ENCODE measurements at places on chromosomes 2 and 18.

GRCh38 chr2:201680743-201681142 lies 17.7 kb downstream of the MPP4 start:
- no peak for DNase-seq

- DNase-seq: no peak
Observed at GRCh38 chr2:197079832-197080555, 153.5 kb upstream of the PGAP1 start.

- DNase-seq: no peak
Observed at GRCh38 chr18:30481871-30482270, 560.7 kb downstream of the DSC3 start.

DNA sequence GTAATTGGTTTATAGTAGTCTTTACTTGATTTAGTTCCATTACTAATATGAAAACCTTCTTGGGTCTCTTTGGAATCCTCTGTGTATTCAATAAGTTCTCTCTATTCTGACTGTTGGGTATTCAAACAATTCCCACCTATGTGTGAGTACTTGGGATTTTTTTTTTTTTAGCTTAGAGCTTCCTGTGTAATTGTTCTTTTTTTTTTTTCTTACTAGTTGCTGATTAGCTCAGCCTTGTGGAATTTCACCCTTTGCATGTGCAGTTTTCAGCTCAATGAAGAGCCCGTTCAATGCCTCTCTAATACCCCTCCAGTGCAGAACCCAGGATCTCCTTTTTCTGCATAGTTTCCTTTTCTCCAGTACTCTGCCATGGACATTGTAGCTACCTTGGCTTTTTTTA lies 339.1 kb upstream of the GALNT5 start:
- no peak for DNase-seq

DNA sequence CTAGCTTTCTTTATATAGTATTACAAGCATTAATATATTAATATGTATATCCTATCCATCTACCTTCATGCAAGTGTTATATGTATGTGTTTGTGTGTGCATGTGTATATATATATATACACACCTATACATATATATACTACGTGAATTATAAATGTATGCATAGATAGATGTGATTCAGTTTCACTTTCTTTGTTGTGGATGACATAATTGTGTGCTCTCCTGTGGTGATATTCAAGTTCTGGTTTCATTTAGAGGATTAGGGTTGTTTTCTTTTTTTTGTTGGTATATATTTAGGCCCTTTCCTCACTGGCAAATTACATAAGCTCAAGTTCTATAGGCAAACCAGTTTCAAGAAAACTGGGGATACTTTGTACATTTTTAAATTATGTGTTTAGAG lies 225.7 kb upstream of the FANCL start:
- DNase-seq: no peak

DNA sequence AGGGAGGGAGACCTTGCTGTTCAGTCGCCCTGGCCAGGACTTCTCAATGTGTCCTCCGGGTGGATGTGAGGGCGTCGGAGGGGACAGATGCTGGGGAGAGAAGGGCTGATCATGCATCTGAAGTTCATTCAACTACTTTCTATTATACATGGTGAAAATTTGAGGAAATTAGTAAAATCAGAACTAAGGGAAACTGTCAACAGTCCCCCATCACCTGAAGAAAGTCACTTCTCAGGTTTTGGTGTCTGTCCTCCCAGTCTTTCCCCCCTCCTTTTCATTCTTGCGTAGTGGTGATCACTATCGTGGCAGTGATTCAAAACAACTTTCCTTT lies 17.4 kb upstream of the ACKR3 start:
- DNase-seq: no peak

DNA sequence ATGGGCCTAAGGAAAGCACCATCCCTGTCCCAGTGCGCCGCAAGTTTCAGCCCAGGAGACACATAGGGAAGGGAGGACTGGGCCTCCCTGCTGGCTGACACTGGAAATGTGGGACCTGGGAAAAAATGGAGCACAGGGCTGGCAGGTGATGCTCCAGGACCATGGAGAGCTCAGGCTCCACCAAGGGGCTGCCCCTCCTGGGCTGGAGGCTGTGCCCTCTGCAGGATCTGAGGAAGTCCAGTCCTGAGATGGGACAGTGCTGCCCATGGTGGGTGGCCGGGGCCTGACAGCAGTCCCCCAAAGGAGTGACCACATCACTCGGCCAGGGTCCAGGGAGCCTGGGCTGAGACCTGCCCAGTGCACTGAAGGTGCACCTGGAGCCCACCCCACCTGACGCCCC lies 108.6 kb upstream of the TEKT4 start:
- DNase-seq: no peak

DNA sequence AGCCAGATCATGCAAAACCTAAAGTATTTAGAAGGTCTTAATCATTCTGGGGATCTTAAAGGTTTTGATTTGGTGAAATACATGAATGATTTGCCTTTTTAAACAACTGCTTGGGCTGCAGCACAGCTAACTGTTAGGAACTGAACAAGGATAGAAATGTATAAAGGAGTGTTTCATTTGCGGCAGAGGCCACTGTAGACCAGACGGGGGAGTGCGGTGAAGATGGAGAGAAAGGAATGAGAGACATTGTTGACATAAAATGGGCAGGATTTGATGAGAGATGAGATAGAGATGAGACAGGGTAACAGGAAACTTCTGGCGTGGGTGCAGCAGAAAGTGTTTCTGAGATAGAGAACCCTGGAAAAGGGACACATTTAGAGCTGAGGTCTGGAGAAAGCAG lies 308.1 kb downstream of the TMX3 start:
- no peak for DNase-seq

DNA sequence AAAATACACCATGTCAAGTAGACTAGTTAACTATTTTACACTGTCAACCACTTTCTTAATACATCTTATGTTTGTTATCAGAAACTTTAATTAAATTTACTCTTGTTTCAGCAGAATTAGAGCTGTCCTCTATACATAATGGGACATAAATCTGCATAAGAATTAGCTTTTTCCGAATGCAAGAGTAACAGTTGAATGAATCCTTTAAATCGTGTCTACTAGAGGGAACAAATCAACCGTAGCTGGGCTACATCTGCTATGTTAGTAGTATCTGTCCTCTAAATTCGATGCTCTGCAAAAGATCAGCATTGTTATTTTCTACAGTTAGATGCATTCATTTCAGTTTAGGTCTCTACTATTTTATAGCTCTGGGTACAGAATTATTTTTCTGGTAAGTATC lies 1090.6 kb downstream of the DPP10 start:
- DNase-seq: no peak

DNA sequence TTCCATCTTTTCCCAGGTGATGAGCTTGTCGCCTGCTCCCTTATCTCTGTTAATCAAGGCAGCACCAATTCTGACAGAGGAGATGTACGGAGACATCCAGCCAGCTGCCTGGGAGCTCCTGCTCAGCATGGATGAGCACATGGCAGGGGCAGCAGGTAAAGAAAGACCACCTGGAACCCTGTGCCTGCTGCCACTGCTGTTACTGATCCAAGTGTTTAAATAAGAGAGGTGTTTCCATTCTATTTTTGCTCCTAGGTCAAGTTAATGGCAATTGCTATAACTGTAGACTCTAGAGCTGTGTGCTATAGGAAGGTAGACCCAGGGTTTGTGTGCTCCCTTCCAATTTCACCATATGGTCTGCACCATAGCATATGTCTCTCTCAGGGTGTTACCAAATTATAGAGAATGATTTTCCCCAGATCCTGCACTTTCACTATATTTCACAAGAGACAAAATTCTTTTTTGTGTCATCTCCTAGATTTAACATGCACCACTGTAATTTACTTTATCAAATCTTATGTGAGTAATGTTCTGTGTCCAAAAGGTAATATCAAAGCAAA lies 88.6 kb upstream of the RPE start:
- no peak for DNase-seq

GRCh38 chr2:105243961-105244360 lies 2.4 kb downstream of the GPR45 start:
- DNase-seq: no peak

- no peak for DNase-seq
Observed at GRCh38 chr2:221780281-221780688, 208.2 kb upstream of the EPHA4 start.

Data from activated T-helper 1 cell treated with Interleukin-2 at 50 U/mL for 16 hours (primary cell).